ENCODE measurements at places on chromosomes 7 and 10.

- no peak for DNase-seq
These were observed 4.9 kb downstream of the SMARCD3 start for GRCh38 chr7:151243408-151244195.

DNA sequence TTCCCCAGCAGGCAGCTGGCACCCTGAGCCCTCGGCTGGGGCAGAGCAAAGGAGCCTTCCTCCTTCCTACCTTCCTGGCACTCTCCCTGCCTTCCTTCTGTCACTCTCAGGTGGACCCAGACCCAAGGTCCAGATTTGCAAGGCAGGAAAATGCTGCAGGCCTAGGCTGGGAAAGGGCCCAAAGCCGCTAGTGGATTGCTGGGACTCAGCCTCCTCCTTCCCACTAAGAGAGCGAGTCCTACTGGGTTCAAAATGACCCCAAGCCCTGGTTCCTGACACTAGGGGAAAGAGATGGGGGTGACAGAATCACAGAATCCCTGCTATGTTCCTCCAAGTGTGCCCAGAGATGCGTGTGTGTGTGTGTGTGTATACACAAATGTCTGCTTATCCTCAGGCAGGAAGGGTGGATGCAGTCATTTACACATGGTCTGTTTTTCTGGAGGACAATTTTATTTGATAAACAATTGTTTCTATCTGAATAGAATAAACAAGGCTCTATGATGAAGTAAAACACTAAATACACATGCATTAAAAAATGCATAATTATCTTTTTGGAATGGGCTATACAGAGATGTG lies 1.3 kb upstream of the PLAU start:
- DNase-seq: no peak

GRCh38 chr10:122296363-122297120 lies 25.4 kb downstream of the BTBD16 start:
- no peak for DNase-seq

DNA sequence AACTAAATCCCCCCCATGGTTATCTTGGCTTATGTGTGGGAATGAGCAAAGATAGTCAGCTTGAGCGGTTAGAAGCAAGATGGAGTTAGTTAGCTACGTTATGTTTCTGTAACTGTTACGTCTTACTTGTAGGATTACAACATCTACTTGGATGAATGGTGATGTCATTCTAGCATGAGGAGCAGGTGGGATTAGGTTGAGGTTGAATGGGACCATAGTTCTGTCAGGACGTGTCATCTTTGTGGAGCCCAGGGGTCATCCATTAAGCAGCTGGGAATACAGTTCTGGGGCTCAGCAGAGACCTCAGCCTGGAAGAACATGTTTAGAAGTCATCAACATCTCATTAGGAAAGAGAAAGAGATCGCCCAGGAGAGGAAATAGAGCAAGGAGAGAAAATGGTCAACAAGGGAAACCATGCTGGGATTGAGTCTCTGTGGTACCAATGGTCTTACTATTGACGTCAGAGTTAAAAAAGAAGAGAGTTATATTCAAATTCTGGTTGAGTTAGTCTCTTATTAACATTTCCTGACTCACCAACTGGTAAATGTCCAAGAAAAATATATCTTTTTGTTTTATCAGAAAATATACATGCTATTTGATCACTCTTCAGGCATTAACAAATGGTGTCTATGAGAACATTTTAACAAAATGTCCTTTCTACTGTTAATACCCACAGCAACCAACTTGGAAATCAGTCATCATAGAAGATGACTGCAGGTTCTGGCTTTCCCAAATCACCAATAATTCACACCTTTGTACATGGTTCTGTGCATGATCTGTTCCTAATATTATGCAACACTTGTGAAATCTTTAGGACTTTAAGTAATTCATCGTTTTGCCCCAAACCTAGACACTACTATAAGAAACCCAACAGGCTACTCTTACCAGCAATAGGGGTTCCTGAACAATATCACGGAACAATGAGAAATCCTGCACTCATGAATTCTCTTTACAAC lies 96.9 kb downstream of the KIAA1217 start:
- no peak for DNase-seq

- no peak for DNase-seq
These were observed 179.7 kb downstream of the FAM107B start for GRCh38 chr10:14594878-14595525.

DNA sequence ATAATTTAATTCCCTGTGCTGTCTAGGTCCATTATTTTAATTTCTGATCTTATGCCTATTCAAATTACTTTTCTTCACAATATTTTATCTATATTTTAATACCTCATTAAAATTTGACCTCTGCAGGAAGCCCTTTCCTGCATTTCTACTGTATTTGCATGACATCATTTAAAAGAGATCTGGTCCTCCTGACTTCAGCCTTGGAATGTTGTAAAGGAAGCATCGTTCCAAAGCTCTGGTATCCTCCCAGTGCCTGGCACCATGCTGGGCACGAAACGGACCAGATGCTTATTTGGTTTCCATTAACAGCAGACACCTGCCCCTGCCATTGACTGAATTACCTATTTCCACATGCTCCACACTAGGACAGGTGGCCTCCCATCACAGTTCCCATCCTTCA lies 247.5 kb downstream of the KLF6 start:
- no peak for DNase-seq

GRCh38 chr10:75068523-75068922 lies 42.9 kb upstream of the SAMD8 start:
- no peak for DNase-seq

DNA sequence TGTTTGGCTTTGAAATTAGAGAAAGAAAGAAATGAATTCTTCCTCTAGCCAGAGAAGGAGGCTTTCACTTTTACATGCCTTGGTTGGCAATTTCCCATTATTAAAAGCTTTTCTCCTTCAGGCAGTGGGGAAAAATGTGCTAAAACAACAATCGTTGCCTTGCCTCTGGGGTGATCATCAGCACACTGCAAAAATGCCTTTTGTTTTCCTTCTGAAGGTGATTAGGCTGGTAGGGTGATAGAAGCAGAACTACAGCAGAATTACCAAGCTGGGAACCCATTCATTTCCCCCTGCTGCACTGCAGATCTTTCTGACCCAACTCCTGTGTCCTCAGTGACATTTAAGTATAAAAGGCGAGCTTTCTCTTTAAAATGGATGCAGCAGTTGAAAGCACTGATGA lies 22.2 kb downstream of the ANK3 start:
- DNase-seq: no peak

- peak; percentile 69 for DNase-seq
These were observed 62.8 kb upstream of the C7orf33 start for GRCh38 chr7:148527717-148528168.

GRCh38 chr7:111919631-111920179 lies 286.5 kb downstream of the DOCK4 start:
- DNase-seq: no peak

- no peak for DNase-seq
These were observed 7.3 kb downstream of the SEPHS1 start for GRCh38 chr10:13340626-13341376.

DNA sequence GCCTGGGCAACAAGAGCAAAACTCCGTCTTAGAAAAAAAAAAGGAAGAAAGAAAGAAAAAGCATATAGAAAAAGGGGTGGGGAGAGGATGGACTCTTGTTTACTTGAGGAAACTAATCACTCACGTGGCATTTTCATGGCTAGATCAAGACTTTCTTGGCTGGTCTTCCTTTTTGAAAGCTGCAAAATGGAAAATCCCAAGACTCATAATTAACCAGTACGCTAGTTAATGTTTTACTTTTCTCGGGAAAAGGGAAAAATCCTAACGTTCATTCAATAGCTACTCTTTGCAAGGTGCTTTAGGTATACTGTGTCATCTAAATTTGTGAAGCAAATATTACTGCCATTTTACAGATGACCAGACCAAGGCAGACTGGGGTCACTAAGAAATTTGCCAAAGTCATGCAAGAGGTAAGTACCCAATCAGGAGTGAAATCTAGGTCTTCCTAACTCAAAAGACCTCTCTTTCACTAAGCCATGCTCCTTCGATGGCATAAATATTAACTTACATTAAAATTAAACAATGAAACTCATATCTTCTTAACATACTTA lies 24.4 kb downstream of the NAPEPLD start:
- DNase-seq: no peak

DNA sequence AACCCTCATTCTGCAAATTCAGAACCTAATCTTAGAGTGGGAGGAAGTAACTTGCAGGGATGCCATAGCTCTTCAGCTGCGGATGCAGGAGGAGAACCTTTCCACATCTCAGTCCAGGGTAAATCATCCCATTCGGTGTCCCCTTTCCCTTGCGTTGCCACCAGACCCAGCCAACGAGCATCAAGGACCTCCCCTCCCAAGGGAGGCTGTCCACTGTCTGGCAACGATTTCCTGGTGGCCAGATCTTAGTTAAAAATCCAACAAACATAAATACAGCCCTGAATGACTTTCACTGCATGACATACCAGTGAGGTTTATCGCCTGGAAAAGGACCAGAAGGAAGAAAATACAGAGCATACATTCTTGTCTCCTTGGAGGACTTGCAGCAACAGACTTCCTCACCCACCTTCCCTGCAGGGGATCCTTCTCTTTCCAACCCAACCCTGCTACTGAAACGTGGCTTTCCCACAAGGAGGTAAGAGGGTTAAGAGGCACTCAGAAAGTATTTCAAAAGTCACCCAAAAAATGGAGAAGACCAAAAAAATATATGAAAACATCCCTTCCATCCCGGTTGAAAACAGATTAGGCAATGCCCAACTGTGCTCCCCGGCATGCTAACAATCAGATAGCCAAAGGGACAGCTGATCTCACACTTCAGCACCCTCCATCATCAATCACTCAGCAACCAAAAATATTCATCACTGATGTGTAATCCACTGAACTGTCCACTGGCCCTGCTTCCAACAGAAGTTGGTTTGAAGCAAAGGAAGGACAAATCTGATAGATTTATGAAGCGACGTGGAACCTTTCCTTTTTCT lies 206.6 kb downstream of the TNS3 start:
- DNase-seq: peak; percentile 29

- DNase-seq: no peak
These were observed 15.6 kb upstream of the KCNMA1 start for GRCh38 chr10:77653210-77653609.

- DNase-seq: no peak
These were observed 150.4 kb downstream of the TAX1BP1 start for GRCh38 chr7:27890205-27890849.

- DNase-seq: peak; percentile 70
These were observed 642 bp downstream of the STK32C start for GRCh38 chr10:132306864-132307751.

All from sigmoid colon (tissue), 7 donors.